ENCODE measurements at places on chromosomes 11 and 22. TPM values are rescaled to one million over a fixed set of nuclear protein-coding genes. Genes with fewer than 3 reads are reported as not detected.

DNA sequence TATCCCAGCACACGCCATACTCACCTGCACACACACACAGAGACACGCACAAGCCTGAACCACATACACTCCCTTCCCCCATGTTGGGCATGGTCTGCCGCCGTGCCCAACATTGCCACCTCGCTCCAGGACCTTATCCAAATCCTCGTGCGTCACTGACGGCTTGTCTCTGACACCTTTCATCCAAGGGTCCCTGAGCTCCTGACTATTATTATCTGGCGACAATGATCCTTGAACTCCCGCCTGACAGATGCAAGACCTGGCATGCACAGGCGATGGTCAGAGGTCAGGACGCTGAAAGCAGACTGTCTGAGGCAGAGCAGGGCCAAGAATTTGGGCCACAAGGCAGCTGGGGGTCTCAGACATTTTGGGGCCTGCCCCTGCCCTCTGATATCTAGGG, 4.2 kb downstream of the MB start:
- no peak for DNase-seq

DNA sequence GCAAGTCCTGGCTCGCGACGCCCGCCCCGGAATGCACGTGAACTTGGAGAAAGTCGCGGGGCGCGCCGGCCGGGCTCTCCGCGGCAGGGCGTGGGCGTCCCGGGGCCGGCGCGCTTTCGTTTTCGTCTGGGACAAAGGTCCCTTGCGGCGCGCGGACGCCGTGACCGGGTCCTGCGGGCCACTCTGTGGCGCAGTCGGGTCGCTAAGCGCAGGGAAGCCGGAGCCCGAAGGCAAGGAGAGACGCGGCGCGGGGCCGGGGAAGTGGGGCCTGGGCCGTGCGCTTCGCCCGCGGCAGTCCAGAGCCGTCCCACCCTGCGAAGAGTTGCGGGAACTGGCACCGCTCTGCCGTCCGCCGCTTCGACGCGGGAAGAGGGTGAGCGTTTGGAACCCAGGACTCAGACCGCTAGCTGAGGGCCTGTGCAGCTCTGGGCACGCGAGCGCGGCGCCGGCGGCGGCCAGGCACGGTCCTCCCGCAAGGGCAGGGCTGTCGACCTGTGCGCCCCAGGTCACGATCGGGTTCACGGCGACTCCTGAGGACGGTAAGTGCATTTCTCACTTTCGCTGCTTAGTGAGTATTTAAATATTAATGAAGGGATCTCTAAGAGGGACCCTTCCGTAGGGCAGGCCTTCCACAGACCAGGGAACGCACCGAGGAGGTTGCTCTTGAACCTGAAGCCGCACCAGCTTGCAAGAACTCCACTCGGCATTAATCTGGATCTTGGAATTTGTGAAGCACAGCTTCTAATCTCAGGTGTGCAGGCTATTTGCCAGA, 78.0 kb upstream of the PPARA start:
- peak; percentile 72 for DNase-seq

- DNase-seq = no peak
Observed at GRCh38 chr11:4890279-4890678, 8.6 kb downstream of the OR51T1 start.

GRCh38 chr11:70641369-70641768, 243.0 kb downstream of the CTTN start:
- no peak for DNase-seq

DNA sequence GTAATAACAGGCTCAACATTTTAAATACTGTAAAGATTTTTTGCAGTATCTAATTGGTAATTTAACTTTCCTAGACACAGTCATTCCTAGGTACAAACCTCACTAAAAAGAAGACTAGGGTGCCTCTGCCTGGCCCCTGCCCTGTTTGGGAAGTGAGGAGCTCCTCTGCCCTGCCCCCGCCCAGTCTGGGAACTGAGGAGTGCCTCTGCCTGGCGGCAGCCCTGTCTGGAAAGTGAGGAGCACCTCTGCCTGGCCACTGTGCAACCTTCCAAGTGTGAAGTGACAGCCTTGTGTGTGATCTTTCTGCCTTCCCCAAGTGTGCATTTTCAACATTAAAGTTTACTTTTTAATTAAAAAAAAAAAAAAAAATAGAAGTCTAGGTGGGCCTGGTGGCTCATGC, 4.2 kb downstream of the CHORDC1 start:
- DNase-seq = no peak

DNA sequence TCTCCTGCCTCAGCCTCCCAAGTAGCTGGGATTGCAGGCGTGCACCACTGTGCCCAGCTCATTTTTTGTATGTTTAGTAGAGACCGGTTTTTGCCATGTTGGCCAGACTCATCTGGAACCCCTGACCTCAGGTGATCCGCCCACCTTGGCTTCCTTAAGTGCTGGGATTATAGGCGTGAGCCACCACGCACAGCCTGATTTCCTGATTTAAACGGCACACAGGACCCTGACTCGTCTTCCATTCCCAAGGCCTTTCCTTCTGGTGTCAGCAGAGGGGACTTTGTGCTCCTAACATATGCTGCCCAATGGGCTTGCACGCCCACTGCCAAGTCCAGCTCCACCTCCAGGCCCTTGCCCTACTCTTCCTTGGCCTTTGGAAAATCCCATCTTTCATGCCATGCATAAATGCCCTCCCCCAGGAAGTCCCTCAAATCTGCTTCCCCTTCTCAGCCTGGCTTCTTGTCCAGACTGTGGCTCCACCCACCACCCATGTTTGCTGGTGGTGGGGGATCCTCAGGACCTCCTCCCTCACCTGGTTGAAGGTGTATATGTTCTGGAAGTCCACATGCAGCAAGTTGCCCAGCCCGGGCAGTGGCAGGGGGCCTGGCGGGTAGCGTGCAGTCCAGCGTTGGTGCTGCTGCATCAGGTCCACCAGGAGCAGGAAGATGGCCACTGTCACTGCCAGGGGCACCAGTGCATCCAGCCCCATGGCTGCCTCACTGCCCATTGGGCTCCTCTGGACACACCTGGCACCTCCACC, 23.9 kb upstream of the CYP2D6 start:
- no peak for DNase-seq

GRCh38 chr11:8066911-8067455, 14.0 kb upstream of the TUB start:
- peak; percentile 16 for DNase-seq

DNA sequence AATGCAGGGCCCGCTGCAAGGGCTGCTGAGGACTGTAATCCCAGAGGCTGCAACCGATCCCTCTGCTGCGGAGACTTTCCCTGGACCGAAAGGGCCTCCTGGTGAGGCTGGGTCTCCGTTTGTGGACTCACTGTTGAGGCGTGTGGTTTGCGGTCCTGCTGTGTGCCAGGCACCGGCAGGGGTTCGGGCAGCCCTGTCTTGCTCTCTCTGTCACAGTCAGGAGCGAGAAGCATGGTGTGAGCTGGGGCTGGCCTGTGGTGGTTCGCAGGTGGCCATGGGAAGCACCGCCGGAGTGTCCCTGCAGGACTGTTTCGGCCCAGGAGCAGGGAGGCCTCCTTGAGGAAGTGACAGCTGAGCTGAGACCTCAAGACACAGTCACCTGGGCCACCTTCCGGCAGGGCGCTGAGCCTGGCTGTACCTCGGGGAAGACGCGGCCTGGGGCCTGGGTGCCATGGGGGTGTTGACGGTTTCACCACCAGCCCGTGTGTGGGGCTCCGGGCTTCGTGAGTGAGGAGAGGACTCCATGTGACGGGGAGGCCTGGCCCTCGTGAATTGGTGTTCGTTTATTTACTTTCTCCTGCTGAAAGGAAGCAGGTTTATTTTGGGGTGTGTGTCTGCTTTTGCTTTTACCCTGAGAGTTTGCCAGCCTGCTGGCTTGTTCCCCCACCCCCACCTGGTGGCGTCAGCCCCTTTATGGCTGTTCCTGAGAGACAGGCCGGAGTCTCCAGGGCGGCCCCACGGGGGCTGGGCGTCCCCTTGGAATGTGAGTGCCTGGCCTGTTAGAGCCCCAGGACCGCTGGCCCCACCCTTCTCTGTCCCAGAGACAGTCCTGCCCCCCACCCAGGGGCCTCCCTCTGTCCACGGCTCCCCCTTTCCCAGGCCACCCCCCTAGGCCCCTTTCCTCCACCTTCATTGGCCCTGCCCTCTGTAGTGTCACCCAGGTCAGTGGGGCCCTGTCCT, 122.5 kb downstream of the KCNQ1OT1 start:
- DNase-seq = no peak

DNA sequence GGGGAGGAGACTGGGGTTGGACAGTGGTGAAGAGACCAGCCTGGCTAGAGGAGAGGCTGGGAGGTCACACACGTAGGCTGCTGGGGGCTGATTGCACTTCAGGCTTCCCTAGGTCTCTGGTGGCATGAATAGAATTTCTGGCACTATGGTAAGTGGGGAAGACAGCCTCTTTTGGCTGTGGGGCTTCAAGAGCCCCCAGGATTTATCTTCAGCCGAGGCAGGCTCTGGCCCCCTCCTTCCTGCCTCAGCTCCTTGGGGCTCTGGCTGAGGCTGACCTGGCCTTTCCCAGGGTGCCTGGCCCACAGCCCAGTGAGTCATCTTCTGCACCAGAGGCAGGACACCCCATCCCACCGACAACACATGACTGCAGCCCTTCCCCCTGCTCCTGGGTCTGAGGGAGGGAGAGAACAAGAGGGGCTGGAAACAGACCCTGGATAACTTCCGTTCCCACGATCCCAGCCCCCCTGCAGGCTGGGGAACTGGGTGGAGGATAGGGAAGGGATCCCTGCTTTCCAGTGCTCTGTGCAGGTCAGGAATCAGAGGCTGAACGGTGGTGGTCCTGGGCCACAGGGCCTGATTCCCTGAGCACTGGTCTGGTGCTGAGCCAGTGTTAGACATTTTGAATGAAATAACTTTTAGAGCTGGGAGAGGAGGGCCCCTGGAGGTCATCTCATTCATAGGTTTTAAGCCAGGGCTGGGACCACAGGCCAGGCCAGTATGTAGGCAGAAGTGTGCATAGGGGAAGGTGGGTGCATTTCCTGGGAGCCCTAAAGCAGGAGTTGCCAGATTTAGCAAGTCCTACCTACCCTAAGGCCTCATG, 26.5 kb downstream of the ARHGEF17 start:
- peak; percentile 97 for DNase-seq

GRCh38 chr11:94581926-94582325, 14.8 kb downstream of the PIWIL4 start:
- no peak for DNase-seq

- DNase-seq = peak; percentile 48
Observed at GRCh38 chr11:125036933-125037332, 26.2 kb upstream of the SLC37A2 start.

- DNase-seq = peak; percentile 76
Observed at GRCh38 chr11:45658292-45658991, 7.0 kb downstream of the CHST1 start.

DNA sequence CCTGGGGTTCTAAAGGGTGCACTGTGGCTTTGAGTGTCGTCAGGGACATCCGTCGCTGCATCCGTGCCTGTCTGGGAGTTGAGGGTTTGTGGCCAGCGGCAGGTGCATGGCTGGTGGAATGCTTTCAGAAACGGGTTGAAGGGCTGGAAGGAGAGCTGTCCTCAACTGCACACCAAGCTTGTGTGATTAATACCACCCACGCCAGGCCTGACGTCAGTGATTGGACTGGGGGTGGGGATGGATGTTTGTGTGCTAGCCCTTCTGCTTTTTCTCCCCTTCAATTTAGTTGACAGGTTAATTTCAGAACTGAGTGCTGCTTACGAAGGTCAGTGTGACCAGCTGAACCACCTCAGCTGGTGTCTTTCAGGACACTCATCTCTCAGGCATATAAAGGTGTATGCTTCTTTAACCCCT, 3.2 kb upstream of the GAB2 start:
- peak; percentile 86 for DNase-seq

GRCh38 chr11:1229471-1230120, 6.7 kb downstream of the MUC5B start:
- DNase-seq = no peak

DNA sequence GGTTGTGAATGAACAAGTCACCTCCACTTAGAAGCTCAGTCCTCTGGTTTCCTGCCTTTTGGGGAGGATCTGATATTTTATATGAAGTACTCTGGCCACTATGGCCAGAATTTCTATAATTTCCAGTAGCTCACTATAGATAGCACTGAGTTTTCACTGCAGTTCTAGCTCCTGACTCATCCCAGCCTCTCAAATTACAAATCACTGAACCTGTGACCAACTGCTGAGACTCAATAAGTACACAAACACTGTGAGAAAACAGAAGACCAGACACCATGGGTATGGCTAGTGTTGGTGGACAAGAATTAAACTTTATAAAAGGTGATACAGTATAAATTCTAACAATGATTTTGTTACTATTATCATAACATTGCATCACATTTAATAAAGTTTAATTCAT, 47.1 kb upstream of the UCP3 start:
- peak; percentile 84 for DNase-seq

DNA sequence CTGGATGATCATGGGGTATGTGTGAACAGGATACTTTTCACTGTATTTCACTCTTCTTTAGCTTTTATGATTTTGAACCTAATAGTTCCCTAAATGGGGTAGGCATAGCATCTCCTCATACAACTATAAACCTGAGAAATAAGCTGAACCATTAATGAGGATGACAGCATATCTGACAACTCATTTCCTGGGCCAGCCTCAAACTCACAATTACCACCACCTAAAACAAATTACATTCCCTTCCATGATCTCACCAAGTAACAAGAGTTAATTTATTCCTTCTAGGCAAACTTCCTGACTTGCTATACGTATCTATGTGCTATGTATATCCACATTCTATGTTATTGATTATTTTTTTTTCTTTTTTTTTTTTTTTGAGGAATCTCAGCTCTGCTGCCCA, 23.0 kb downstream of the SIK3 start:
- no peak for DNase-seq

DNA sequence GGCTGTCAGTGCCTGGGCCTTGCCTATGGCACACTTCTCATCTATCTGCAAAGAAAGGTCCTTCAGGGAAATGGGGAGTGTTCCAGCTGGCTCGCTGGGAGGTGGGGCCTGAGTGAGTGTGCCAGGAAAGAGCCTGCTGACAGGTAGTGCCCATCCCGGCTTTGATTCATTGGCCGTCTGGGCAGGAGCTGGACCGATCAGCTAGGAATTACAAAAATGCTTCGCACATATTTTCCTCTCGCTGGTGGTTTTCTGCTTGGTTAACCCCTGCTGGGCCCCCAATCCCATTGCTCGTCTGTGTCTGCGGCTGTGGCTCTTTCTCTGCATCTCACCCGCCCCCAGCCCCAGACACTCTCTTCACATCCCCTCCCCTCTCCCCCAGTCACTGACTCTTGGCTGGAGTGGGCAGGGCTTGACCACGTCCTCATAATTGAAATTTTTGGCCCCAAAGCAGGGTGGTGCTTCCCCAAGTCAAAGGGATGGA, 10.8 kb downstream of the LIF start:
- peak; percentile 85 for DNase-seq

- peak; percentile 5 for DNase-seq
Observed at GRCh38 chr22:32206774-32207758, 2.2 kb upstream of the RFPL2 start.

Gene SYT9
- under 0.01 TPM for total RNA-seq

Gene TESMIN
- total RNA-seq = 2.6 TPM

Gene TBX1
- under 0.01 TPM for total RNA-seq

Gene TMEM86A
- total RNA-seq = 0.32 TPM

Gene PKDREJ
- not detected for total RNA-seq

Gene TREH
- total RNA-seq = not detected

Gene SULT4A1
- not detected for total RNA-seq

Gene OSBPL5
- total RNA-seq = 55.7 TPM

Gene ST13
- 190 TPM for total RNA-seq

Gene GLYAT
- not detected for total RNA-seq

Data from fibroblast of villous mesenchyme (primary cell).